ENCODE measurements at places on chromosomes 12 and 14. TPM values are rescaled to one million over a fixed set of nuclear protein-coding genes. Genes with fewer than 3 reads are reported as not detected.

Gene MGP
- polyA plus RNA-seq = 0.21 TPM

Gene KLRF1
- not detected for polyA plus RNA-seq

Gene SYNE2
- polyA plus RNA-seq = 39.2 TPM

Gene CISTR
- not detected for polyA plus RNA-seq

Gene TEX22
- 1.3 TPM for polyA plus RNA-seq

Gene BBOF1
- polyA plus RNA-seq = 0.88 TPM

Gene PLEKHA5
- polyA plus RNA-seq = 0.19 TPM

Gene CCDC197
- not detected for polyA plus RNA-seq
